ENCODE measurements at places on chromosomes 3 and 15. TPM values are rescaled to one million over a fixed set of nuclear protein-coding genes. Genes with fewer than 3 reads are reported as not detected.

Gene CLDN11
- total RNA-seq = 50.3 TPM

Gene FYCO1
- total RNA-seq = 25.0 TPM

Gene GLDN
- total RNA-seq = 0.59 TPM

Gene FAM107A
- not detected for total RNA-seq

Gene NEDD4
- 43.6 TPM for total RNA-seq

Gene AQP9
- under 0.01 TPM for total RNA-seq

Gene KIF23
- 8.3 TPM for total RNA-seq

Gene UNC13C
- under 0.01 TPM for total RNA-seq

Gene AADACL2
- not detected for total RNA-seq

Gene ADGRG7
- not detected for total RNA-seq

Gene LRRC15
- 3.6 TPM for total RNA-seq

Gene SLC6A6
- 76.6 TPM for total RNA-seq

Gene FETUB
- total RNA-seq = not detected

Gene OSBPL10
- 25.0 TPM for total RNA-seq

Gene PSTPIP1
- total RNA-seq = not detected

Gene CTXN2
- total RNA-seq = not detected

Gene MEGF11
- not detected for total RNA-seq

Gene ONECUT1
- total RNA-seq = not detected

Gene PLOD2
- 345 TPM for total RNA-seq

Gene ITIH1
- total RNA-seq = not detected

Gene HRH1
- 12.4 TPM for total RNA-seq

Gene SPATA12
- not detected for total RNA-seq

Gene PLXND1
- 126 TPM for total RNA-seq

Gene EPHA6
- total RNA-seq = not detected

Gene GOLGA6L4
- total RNA-seq = 1.8 TPM

Gene BLM
- 1.4 TPM for total RNA-seq

Gene TMEM40
- not detected for total RNA-seq

Gene NAALADL2
- total RNA-seq = 23.5 TPM

Gene ABHD6
- 5.1 TPM for total RNA-seq

Gene KIF7
- total RNA-seq = 12.3 TPM

Gene SCG5
- total RNA-seq = 9.0 TPM

Gene BCL2A1
- total RNA-seq = 0.29 TPM

Gene PRR20G
- total RNA-seq = not detected

Data from osteoblast (primary cell).